ENCODE measurements at places on chromosomes 1 and 21. TPM values are rescaled to one million over a fixed set of nuclear protein-coding genes. Genes with fewer than 3 reads are reported as not detected.

ADGRL4 gene
- total RNA-seq = 9.5 TPM

ADORA3 gene
- not detected for total RNA-seq

FMO3 gene
- total RNA-seq = 1.6 TPM

FAM72C gene
- 0.27 TPM for total RNA-seq

RBM15 gene
- total RNA-seq = 26.3 TPM

CHIA gene
- total RNA-seq = not detected

TMIGD3 gene
- total RNA-seq = not detected

MAGOH gene
- 37.7 TPM for total RNA-seq

CRYBG2 gene
- not detected for total RNA-seq

PLPP3 gene
- 157 TPM for total RNA-seq

WNT9A gene
- 4.9 TPM for total RNA-seq

NLRP3 gene
- total RNA-seq = 0.16 TPM

FCAMR gene
- not detected for total RNA-seq

EDARADD gene
- total RNA-seq = 0.59 TPM

MSTO1 gene
- total RNA-seq = 47.8 TPM

PGBD5 gene
- 1.1 TPM for total RNA-seq

KCNE2 gene
- not detected for total RNA-seq

TACSTD2 gene
- total RNA-seq = not detected

MYBPHL gene
- total RNA-seq = not detected

FYB2 gene
- not detected for total RNA-seq

AVPR1B gene
- total RNA-seq = not detected

CFHR1 gene
- not detected for total RNA-seq

TP53BP2 gene
- 58.7 TPM for total RNA-seq

NCMAP gene
- total RNA-seq = not detected

TLCD4 gene
- total RNA-seq = 0.57 TPM
